Epithelial cell of umbilical artery (primary cell): ENCODE measurements at places on chromosomes 2 and 18. TPM values are rescaled to one million over a fixed set of nuclear protein-coding genes. Genes with fewer than 3 reads are reported as not detected.

TUBA3E gene
- not detected in 2 replicates for total RNA-seq

GAL3ST2 gene
- not detected in 2 replicates for total RNA-seq

ESPNL gene
- not detected in 2 replicates for total RNA-seq

DES gene
- under 0.01 and 1.2 TPM in 2 replicates for total RNA-seq

DTYMK gene
- total RNA-seq = 58.4 and 61.7 TPM in 2 replicates

ME2 gene
- total RNA-seq = 51.6 and 61.1 TPM in 2 replicates

TSPYL6 gene
- total RNA-seq = not detected in 2 replicates
